ENCODE measurements at places on chromosomes 5 and 9.

- no peak for DNase-seq
Measured at GRCh38 chr9:16928179-16928945, 57.9 kb upstream of the BNC2 start.

DNA sequence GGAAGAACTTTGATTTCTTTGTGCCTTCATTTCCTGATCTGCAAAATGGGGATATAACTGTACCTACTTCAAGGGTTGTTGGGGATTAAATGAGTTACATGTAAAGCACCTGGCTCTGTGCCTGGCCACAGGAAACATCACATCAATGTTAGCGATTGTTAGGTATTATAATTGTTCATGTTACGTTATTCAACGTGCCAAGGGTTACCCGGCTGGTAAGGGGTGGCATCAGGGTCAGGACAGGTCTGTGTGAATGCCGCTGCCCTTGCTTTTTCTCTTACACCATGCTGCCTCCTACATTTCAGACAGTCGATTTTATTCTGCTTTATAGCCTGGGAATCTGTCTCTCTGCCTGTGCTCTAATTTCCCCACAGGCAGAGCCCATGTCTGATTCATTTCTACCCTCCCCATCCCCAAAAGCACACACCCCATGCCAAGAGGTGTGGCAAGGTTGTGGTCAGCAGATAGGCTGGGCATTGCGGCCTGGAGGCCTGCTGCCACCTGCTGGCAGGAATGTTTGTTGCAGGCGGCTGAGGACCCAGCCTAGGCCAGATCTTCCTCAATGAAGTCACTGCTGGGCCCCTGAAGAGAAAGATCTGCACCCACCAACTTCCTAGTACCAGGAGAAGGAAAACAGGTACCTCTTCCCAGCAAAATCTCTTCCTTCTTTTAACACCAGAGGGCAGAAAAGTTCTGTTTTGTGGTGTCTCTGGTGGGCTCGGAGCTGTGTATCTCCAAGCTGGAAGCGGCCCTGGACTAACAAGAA, 5.3 kb downstream of the ANKS6 start:
- DNase-seq = peak; percentile 89

- DNase-seq = no peak
Measured at GRCh38 chr5:16612007-16612406, 4.8 kb downstream of the RETREG1 start.

GRCh38 chr9:135087899-135088347, 455 bp downstream of the OLFM1 start:
- no peak for DNase-seq

DNA sequence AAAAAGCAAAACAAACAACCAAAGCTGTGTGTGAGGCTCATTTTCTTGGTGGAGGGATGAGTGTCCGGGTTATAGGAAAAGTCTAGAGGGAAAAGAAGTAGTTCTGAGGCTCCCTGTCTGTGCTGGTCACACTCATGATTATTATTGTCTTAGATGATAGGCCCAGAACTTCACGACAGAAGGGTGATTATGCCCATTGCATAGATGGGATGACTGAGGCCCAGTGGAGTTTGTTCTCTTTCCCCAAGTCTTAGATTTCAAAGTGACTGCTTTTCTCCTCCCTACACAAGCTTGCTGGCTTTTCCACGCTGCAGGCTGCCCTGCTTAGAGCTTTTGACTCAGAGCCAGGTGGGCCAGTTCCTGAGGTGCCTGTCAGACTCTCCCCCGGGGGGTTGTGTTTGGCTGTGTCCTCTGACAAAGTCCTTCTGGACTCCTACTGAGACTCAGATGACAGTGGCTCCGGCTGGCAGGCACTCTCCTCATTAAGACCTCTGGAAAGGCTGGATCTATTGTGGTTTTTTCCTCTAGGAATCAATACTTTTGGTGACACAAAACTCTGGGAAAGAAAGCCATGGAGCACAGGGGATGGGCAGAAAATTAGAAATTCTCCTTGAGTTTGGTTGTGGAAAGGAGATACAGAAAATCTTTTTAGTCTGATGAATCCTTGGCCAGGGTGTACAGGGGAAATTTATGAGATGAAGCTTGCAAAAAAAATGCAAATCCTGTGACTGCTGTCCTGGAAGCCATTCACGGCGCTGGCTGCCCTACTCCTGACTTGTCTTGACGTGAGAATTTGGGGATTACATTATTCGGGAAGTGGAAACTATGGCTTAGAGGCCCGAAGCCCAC, 120.9 kb downstream of the NSG2 start:
- DNase-seq = no peak

DNA sequence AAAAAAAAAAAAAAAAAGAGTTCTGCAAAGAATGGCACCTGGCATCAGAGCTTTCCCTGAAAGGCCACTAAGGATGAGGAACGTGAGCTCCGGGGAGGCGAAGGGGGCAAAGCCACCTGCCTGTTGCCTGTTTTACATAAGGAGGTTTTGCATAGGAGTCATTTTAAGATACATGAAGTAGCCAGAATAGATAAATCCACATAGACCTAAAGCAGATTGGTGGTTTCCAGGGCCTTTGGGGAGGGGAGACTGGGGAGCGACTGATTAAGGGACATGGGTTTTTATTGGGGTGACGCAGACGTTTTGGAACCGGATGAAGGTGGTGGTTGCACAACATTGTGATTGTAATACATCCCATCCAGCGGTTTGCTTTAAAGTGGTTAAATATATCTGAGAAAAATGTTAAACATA, 7.1 kb downstream of the NEK6 start:
- no peak for DNase-seq

- no peak for DNase-seq
Measured at GRCh38 chr9:114088571-114089170, 10.4 kb downstream of the KIF12 start.

DNA sequence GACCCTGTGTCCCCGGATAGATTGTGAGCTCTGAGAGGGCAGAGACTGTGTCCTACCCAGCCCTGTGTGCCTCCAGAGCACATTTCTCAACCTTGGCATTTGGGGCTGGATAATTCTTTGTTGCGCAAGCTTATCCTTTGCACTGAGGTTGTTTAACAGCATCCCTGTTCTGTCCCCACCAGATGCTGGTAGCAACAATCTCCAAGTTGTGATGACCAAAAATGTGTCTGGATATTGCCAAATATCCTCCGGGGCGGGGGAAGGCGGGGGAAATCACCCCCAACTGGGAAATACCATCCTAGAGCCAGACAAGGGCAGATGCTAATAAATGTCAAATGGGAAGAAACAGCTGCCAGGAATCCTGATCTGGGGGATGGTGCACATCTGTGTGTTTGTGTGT, 24.0 kb upstream of the TNIP1 start:
- peak; percentile 56 for DNase-seq

DNA sequence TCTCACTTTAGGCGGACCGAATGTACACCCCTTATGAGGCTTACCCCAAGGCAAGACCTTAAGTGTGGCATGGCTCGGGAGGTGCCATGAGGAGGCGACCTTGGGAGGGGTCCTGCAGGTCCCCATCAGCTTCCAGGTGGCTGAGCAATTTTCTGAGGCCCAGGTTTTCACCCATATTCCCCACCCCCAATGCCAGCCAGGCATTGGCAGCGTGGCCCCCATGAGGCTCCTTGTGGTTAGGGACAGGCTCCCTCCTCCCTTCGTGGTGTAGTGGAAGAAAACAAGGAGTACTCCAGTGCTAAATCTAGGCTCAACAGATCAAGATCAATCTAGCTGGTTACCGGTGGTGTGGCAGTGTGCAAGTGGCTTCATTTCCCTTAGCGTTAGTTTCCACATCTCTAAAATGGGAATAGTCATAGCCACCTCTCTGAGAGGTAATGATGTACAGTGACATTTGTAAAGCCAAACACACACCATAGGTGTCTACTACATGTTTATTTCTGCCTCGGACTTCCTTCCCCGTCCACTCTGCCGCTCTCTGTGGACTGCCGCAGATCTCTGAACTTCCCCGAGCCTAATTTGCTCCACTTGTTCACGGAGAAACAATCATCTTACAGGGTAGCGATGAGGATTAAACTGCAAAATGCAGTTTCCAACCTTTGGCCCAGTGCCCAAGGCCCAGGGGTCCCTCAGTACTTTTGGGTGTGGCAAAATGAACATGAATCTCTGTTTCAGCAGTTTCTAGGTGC, 8.4 kb downstream of the LHX2 start:
- no peak for DNase-seq

- no peak for DNase-seq
Measured at GRCh38 chr5:162444129-162444762, 376.7 kb downstream of the GABRG2 start.

DNA sequence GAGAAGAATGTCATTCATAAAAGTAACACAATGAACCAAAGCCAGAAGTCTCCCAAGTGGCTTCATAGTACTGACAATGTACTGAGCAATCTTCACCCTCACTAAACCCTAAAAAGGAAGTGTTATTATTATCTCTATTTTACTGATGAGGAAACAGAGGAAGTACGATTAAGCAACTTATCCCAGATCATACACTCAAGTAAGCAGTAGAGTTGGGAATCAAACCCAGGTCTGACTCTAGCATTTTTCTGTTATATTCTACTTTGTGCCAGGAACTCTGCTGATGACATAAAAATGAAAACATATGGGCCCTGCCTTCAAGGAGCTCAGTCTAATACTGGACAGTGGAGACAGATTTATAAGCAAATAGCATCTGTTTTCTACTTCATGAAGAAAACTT, 109.2 kb downstream of the RAPGEF6 start:
- DNase-seq = no peak

GRCh38 chr5:74380193-74380592, 260.3 kb downstream of the ENC1 start:
- no peak for DNase-seq

All from tibial nerve (tissue), 4 donors.